ENCODE measurements at places on chromosomes 7 and 10. TPM values are rescaled to one million over a fixed set of nuclear protein-coding genes. Genes with fewer than 3 reads are reported as not detected.

DNA sequence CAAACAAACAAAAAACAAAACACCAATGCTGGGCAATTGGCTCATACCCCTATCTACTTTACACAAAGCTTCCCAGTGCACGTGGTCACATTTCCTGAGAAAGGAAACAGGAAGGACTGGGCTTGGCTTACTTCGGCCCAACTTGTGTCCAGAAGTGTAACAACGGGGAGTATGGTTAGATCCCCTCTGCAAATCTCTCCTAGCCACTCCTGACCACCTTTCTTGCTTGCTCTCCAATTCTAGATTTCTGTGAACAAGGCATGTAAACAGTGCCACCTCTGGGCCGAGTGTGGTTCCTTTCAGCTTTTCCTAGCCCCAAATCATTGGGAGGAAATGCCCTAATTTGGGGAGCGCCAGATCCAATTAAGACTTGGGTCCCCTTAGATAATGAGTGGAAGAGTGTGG, 21.0 kb upstream of the FRAT2 start:
- DNase-seq, result no peak

DNA sequence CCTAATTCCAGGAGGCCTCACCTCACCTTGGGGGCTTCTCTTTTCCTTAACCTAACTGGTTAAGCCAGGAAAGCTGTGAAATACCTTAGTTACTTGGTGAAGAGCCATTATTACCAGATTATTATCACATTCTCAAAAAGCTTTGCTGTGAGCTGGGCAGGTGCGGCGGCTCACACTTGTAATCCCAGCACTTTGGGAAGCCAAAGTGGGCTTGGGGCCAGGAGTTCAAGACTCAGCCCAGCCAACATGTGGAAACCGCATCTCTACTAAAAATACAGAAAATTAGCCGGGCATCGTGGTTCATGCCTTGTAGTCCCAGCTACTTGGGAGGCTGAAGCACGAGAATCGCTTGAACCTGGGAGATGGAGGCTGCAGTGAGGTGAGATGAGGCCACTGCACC, 102.4 kb upstream of the KLF6 start:
- no peak for DNase-seq

DNA sequence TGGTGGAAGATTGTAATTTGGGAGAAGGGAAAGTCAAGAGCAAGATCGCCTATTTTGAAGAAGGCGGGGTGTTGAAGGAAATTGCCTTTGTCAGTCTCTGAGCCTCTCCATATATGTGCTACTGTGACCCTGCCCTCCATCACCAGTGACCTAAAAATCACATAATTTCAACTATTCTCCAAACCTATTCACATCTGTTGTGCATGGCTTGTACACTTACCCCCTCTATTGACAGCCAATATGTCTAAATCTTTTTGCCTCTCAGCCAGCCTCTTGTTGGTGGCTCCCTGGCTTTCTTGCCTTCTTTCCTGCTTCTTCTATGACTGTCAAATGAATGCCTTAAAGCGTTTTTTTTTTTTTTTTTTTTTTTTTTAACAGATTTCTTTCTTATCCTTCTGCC, 295.6 kb downstream of the AUTS2 start:
- no peak for DNase-seq

- DNase-seq, result no peak
These were observed 1624.7 kb upstream of the LRRTM3 start for GRCh38 chr10:65301181-65301580.

- DNase-seq, result no peak
These were observed 196.1 kb upstream of the SVIL start for GRCh38 chr10:29830531-29831512.

- no peak for DNase-seq
These were observed 21.6 kb downstream of the NT5C3A start for GRCh38 chr7:33040803-33041516.

RHOBTB1 gene
- polyA plus RNA-seq, result 33.8 TPM

KLLN gene
- polyA plus RNA-seq, result 0.51 TPM

- no peak for DNase-seq
These were observed 9.7 kb upstream of the AKR1C2 start for GRCh38 chr10:5013385-5013784.
